ENCODE measurements at places on chromosomes 1 and 21. TPM values are rescaled to one million over a fixed set of nuclear protein-coding genes. Genes with fewer than 3 reads are reported as not detected.

NEGR1 gene
- 10.2 TPM for total RNA-seq

DNA sequence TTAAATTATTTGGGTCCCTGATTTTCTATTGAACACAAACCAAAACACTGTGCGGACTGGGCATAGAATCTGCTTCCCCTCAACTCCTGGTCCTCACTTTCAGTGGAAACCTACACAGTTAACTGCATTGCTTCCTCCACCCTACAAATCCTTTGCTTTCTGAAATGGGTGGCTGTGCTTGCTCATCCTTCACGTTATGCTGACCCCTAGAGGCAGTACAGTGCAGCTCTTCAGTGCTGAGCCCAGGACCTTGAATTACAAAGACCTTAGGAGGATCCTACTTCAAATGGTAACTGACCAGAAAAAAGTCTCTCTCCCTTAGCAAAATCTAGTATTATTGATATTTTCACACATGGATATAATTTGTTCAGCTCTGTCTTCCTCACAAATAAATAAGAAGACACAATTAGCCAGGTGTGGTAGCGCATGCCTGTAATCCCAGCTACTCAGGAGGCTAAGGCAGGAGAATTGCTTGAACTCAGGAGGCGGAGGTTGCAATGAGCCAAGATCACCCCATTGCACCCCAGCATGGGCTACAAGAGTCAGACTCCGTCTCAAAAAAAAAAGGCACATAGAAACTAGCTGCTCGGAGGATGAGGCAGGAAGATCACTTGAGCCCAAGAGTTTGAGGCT, 63.4 kb upstream of the L1TD1 start:
- peak; percentile 48 for DNase-seq
- no peaks in the 10 kb centered on the region for H3K27me3 ChIP-seq
- H3K4me3 ChIP-seq = no peak overlapping the region
- no peaks in the 10 kb centered on the region for H3K36me3 ChIP-seq
- no peak overlapping the region for H3K27ac ChIP-seq

DNA sequence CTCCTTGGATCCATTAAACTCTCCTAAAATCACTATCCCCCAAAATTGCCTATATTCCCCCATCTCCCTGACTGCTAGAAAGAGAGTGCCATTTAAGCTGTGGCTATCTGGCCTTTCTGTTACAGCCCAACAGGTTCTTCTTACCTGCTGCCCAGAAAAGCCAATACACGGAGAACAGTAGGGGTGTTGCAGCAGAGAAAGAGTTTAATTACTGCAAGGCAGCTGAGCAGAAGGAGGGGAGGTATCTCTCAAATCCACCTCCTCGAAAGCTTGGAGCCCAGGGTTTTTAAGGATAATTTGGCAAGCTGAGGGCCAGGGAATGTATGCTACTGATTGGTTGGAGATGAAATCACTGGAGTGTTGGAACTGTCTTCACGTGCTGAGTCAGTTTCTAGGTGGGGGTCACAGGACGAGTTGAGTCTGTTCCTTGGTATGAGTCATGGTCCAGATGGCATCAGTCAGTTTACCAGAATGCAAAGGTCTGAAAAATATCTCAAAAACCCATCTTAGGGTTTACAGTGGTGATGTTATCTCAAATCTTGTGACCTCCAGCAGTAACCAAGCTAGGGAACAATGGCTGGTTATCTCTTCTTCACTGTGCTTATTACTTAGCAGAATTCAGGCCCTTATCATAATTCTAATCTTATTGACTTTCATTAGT, 89.8 kb downstream of the SMYD3 start:
- no peaks in the 10 kb centered on the region for H3K27me3 ChIP-seq
- no peak overlapping the region for H3K4me3 ChIP-seq
- no peaks in the 10 kb centered on the region for H3K4me1 ChIP-seq
- no peaks in the 10 kb centered on the region for H3K36me3 ChIP-seq
- H3K27ac ChIP-seq = no peak overlapping the region

ZNF648 gene
- total RNA-seq = not detected

CREB3L4 gene
- 10.9 TPM for total RNA-seq

ANKRD34A gene
- 0.76 TPM for total RNA-seq

CLCA4 gene
- 0.13 TPM for total RNA-seq

DNA sequence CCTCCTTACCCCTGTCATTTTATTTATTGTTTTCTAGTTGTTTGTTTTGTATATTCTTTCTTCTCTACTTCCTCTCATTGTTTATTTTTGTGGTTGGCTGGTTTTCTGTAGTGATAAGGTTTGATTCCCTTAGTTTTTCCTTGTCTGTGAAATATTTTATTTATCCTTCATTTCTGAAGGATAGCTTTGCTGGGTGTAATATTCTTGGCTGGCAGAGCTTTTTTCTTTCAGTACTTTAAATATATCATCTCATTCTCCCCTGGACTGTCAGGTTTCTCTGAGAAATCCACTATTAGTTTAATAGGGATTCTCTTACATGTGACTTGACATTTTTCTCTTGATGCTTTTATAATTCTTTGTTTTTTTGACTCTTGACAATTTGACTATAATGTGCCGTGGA, 18.8 kb upstream of the TIPRL start:
- H3K4me3 ChIP-seq = no peak overlapping the region
- no peaks in the 10 kb centered on the region for H3K4me1 ChIP-seq
- no peaks in the 10 kb centered on the region for H3K36me3 ChIP-seq
- no peaks in the 10 kb centered on the region for H3K27me3 ChIP-seq
- DNase-seq = no peak
- H3K27ac ChIP-seq = no peak overlapping the region

GRCh38 chr1:61853583-61853982, 111.3 kb downstream of the PATJ start:
- no peaks in the 10 kb centered on the region for H3K27me3 ChIP-seq
- no peak overlapping the region for H3K4me3 ChIP-seq
- H3K36me3 ChIP-seq = no peaks in the 10 kb centered on the region
- no peaks in the 10 kb centered on the region for H3K4me1 ChIP-seq
- H3K27ac ChIP-seq = no peak overlapping the region
- DNase-seq = peak; percentile 46

GRCh38 chr1:178510155-178510554, 2.8 kb upstream of the TEX35 start:
- no peaks in the 10 kb centered on the region for H3K36me3 ChIP-seq
- DNase-seq = no peak
- no peaks in the 10 kb centered on the region for H3K27me3 ChIP-seq
- H3K4me3 ChIP-seq = no peak overlapping the region
- H3K27ac ChIP-seq = no peak overlapping the region

DNA sequence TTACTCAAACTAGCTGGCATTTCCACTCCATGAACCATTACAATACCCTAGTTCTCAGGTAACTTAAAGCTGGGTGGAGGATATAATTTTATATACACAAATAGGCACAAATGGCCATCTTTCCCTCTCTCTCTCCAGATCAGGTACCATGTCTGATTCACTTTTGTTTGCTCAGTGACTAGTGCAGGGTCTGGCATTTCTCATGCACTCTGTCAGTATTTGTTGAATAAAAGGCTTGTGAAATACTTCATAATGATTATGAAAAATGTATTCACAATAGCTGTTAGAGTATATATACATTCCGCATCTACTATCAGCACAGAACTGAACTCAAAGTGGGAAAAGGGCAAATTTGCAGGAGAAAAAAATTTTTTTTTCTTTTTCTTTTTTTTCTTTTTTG, 510.2 kb upstream of the USP24 start:
- no peak overlapping the region for H3K27ac ChIP-seq
- H3K36me3 ChIP-seq = no peaks in the 10 kb centered on the region
- no peak for DNase-seq
- no peaks in the 10 kb centered on the region for H3K27me3 ChIP-seq
- H3K4me1 ChIP-seq = peaks cover 2% of the 10 kb centered on the region

DNA sequence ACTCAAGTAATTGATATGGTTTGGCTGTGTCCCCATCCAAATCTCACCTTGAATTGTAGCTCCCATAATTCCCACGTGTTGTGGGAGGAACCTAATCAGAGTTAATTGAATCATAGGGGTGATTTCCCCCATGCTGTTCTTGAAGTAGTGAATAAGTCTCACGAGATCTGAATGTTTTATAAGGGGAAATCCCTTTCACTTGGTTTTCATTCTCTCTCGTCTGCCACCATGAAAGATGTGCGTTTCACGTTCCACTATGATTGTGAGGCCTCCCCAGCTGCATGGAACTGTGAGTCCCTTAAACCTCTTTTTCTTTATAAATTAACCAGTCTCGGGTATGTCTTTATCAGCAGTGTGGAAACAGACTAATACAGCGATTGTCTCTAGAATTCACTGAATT, 135.4 kb downstream of the BACH1 start:
- H3K4me3 ChIP-seq = no peak overlapping the region
- H3K4me1 ChIP-seq = no peaks in the 10 kb centered on the region
- no peaks in the 10 kb centered on the region for H3K27me3 ChIP-seq
- no peak for DNase-seq
- peaks cover 2% of the 10 kb centered on the region for H3K36me3 ChIP-seq

DNA sequence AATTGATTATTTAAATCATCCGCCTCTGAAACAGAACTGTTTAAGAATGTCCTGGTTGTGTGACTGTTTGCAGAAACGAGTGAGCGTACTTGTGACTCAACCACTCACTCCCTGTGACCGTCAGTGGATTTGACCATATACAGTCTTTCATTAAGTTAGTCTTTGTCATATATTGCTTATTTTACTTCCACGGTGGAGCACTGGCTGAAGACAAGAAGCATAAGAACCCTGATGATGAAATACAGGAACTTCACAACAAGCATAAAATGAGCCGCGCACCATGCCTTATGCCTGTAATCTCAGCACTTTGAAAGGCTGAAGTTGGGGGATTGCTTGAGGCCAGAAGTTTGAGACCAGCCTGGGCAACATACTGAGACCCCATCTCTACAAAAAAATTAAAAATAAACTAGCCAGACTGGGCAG, 194.0 kb downstream of the TOMM20 start:
- H3K36me3 ChIP-seq = no peaks in the 10 kb centered on the region
- no peak overlapping the region for H3K27ac ChIP-seq
- H3K4me1 ChIP-seq = no peaks in the 10 kb centered on the region
- no peak for DNase-seq
- H3K4me3 ChIP-seq = no peak overlapping the region

DNA sequence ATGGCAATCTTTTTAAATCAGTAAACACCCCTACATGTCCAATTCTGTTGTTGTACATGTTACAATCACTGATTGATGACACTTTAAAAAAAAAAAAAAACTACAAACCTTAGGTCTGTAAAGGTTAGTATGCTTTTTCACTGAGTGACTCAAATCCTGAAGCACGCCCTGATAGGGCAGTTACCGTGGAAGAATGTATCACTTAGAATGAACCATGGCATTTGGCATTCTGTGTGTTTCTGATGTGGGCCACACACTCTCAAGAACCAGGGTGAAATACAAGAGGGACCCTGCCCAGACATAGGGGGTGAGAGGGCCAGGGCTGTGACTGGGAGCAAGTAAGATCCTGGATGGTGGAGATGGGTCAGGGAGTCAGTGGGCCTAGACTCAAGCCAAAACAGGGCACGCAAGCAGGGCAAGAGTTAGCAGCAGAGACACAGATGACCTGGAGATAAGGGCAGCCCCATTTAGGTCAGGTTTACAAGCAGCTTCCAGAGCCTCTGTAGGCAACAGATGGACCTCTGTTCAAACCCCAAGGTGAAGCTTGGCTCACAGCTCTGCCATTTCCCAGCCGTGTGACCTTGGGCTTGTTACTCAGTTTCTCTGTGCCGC, 47.6 kb upstream of the DMRTB1 start:
- no peaks in the 10 kb centered on the region for H3K4me1 ChIP-seq
- H3K36me3 ChIP-seq = no peaks in the 10 kb centered on the region
- no peak overlapping the region for H3K4me3 ChIP-seq
- H3K27me3 ChIP-seq = no peaks in the 10 kb centered on the region
- DNase-seq = no peak

DNA sequence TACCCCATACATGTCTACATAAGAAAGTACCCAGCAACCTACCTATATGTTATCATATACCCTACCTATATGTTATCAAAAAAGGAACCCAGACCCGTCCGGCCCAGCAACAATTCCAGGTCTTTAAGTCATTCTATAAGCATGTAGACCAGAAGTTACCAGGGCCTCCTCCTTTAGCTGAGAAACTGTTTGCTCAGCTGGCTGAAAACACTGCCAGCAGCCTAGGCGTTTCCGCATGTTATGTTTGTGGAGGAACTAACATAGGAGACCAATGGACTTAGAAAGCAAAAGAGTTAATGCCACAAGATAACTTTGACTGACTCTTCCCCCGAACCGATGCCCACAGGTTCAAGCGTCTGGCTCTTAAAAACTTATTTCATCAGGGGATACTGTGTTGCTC, 7.1 kb upstream of the ZNF678 start:
- H3K4me1 ChIP-seq = no peaks in the 10 kb centered on the region
- DNase-seq = no peak
- no peak overlapping the region for H3K4me3 ChIP-seq
- no peaks in the 10 kb centered on the region for H3K36me3 ChIP-seq

PRAMEF1 gene
- not detected for total RNA-seq

PLPP3 gene
- total RNA-seq = 107 TPM

GRCh38 chr1:203628201-203629015, 1.8 kb downstream of the ATP2B4 start:
- H3K27ac ChIP-seq = peak overlapping the region; percentile 83
- peak overlapping the region; percentile 80 for H3K4me3 ChIP-seq
- peaks cover 6% of the 10 kb centered on the region for H3K4me1 ChIP-seq
- no peaks in the 10 kb centered on the region for H3K36me3 ChIP-seq
- DNase-seq = peak; percentile 78

DNA sequence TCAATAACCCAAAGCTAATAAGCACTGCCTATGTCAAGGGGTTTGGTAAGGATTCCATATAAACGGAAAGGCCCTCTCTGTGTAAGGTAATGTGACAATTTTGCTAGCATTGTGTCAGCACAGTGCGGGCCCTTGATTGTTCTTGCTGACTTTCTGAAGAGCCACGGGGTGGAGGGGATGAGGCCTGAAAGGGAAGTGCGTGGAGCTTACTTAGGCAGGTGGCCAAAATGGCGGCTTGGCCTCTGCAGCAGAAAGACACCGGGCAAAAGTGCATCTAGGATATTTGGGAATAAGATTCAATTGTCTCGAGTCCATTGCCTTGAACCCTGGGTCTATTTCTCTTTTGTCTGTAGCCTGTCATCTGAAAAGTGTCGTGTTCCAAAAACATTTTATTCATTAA, 114.3 kb downstream of the TGFB2 start:
- H3K27ac ChIP-seq = peak overlapping the region; percentile 67
- H3K4me3 ChIP-seq = no peak overlapping the region
- H3K27me3 ChIP-seq = no peaks in the 10 kb centered on the region
- no peaks in the 10 kb centered on the region for H3K36me3 ChIP-seq
- DNase-seq = no peak

CFH gene
- total RNA-seq = 99.3 TPM

DNA sequence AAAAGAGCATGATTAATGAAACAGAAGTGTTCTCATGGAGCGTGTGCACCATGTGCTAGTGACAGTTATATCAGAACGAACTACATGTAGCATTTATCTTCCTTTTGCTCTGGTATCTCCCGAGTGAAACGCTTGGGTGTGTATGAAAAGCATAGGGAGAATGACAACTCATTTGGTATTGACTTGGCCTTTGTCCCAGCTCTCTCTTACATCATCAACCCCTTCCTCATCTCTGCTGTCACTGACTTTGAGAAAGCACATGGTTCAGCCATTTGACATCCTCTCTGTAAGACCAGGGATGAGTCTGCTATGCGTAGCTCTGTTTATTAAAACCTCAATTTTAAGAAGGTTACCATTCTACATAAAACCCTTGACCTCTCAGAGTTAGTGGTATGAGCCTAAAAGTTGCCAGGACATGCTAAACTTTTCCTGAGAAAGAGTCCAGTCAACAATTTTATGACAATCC, 201.0 kb downstream of the NRIP1 start:
- no peaks in the 10 kb centered on the region for H3K27me3 ChIP-seq
- no peak for DNase-seq
- H3K4me3 ChIP-seq = no peak overlapping the region
- H3K4me1 ChIP-seq = peaks cover 7% of the 10 kb centered on the region
- no peak overlapping the region for H3K27ac ChIP-seq
- H3K36me3 ChIP-seq = no peaks in the 10 kb centered on the region

TMEM240 gene
- total RNA-seq = 1.9 TPM

Measured in kidney (tissue), 22 donors.